Stimulated activated CD4-positive, alpha-beta T cell treated with anti-CD3 and anti-CD28 coated beads, Interleukin-15, amount 100 ng/mL, for 48 hours (primary cell): ENCODE measurements at places on chromosomes 5 and 9.

- no peak for DNase-seq
These were observed 431.0 kb downstream of the SH3GL2 start for GRCh38 chr9:18009902-18010301.

GRCh38 chr5:36403632-36404311 is 102.1 kb upstream of the RANBP3L start:
- no peak for DNase-seq

DNA sequence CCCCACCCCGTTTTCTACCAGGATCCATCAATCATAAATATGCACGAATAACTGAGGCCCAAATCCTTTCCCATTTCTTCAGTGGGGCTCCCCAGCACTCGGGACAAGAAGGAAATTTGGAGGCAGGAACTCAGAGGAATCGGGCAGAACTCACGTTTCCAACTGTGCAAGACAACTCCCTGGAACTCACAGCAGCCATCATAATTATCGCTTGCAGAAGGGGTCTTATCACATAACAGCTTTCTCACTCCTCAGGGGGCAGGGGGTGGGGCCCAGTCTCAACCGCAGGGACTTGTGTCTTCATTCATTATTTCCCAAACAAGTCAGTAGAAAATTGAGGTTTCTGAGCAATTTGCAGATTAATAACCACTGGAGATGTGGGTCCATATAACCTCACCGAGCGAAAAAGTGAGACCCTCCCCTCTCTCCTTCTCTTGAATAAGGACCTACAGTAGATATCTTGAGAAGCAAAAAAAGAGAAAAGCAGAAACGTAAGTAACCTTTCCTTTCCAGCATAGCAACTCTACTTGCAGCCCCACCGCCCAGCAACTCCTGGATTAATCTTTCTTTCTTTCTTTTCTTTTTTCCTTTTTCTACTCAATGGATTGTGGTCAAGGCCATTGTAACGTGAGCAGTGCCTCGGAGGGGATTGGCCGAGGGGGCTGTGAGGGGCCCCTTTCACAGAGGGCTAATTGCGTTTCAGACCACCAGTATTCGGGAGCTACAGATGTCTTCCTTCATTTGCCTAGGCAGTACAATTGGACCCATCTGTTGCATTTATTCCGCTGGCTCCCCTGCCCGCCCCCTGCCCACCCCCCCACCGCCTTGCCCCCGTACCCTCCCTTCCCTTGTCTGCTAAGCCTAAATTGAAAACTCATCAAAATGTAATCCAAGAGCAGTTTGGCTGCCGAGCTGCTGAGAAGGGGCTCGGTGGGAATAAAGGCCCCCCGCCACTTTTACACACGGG is 24.7 kb upstream of the TIFAB start:
- no peak for DNase-seq

DNA sequence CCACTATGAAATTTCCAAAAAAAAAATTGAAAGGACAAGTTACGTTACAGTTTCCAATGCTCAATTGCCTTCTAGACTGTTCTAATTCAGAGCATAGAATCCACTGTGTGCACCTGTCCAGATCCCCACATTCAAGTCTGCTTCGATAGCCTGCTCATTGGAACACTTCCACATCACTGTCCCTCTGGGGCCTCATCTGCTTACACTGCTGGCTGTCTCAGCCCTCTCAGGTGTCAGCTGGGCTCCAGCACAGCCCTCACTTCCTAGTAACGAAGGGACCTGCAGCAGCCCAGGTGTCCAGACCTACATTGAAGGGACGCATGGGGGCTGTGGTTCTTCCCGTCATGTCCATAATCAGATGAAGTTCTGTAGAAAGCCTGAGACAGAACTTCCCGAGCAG is 94.3 kb upstream of the EMB start:
- no peak for DNase-seq

DNA sequence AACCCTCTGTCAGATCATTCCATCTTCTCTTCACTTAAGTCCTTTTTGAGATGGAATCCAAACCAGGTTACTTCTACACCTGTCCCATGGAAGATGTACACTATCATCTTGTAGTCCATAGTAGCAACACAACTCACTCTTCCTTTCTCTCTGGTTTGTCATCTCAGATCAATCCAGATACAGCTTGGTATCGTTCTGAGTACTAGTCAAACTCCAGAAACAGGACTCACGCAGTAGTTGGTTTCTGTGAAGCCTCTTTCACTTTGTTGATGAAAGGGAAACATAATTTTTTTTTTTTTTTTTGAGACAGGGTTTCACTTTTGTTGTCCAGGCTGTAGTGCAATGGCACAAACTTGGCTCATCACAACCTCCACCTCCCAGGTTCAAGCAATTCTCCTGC is 484.0 kb downstream of the PRDM9 start:
- DNase-seq: no peak

DNA sequence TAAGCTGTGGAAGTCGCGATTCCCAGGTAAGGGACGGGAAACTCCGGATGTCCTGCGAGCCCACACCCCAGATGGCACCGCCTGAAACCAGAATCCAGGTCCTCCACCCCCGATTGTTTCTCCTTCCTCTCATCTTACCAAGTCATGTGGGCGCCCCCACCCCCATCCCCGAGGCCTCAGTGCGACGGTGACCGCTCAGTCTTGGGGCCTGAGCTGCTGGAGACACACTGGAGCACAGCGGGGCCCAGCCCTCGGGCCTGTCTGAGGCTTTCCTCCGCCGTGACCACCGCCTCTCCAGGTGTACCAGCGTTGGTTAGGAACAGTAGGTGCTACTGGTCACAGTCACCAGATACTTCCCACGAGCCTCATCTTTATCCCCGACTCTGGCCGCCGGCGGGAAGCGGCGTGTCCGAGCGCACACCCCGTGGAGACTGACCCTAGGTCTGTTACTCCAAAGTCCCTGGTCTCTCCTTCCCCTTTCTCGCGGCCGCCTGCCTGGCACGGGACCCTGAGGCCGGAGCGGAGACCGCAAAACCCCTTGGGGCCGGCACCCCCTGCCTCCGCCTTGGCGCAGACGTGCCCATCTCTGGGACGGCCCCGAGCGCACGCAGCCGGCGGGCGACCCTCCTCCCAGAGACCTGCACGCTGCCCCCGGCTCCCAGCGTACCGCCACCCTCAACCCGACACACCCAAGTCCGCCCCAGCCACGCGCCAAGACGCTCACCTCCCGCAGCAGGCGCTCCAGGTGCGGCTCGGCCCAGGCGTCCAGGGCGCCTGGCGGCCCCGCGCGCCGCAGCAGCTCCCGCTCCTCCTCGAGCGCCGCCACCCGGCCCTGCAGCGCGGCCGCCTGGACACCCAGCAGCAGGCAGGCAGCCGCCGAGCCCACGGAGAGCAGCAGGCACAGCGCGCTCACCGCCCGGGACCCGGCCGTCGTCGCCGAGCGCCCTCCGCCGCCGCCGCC is 733 bp downstream of the COL23A1 start:
- DNase-seq: no peak

- DNase-seq: no peak
These were observed 481.9 kb downstream of the ARHGEF28 start for GRCh38 chr5:74107899-74108298.

DNA sequence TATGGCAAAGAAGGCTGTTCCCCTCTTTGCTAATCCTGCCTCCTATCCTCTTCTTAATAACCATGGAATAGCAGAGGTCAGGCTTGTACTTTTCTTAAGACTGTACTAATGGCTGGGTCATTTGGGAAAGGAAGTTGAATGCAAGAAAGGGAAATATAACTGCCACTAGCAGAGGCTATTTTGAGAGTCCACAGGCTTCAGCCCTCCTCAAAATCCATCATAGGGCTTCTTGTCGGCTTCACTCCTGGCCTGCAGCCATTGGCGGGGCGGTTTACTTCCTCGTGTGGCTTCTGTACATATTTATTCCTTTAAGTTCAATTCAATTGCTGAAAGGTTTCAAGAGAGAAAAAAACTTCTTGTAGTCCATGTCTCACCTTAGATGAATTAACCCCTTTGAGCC is 2.8 kb upstream of the PARP8 start:
- no peak for DNase-seq
